Left lobe of liver (tissue), 2 donors: ENCODE measurements at places on chromosomes 2 and 18.
A peak's percentile ranks its signal among the peaks of the same experiment; 100 is the strongest.

- no peak for DNase-seq
These were observed 38.4 kb upstream of the UBXN4 start for GRCh38 chr2:135703300-135703699.

- DNase-seq = no peak
These were observed 29.2 kb upstream of the TEX44 start for GRCh38 chr2:231563378-231563961.

GRCh38 chr2:2187196-2187595 lies 143.9 kb downstream of the MYT1L start:
- DNase-seq = no peak

DNA sequence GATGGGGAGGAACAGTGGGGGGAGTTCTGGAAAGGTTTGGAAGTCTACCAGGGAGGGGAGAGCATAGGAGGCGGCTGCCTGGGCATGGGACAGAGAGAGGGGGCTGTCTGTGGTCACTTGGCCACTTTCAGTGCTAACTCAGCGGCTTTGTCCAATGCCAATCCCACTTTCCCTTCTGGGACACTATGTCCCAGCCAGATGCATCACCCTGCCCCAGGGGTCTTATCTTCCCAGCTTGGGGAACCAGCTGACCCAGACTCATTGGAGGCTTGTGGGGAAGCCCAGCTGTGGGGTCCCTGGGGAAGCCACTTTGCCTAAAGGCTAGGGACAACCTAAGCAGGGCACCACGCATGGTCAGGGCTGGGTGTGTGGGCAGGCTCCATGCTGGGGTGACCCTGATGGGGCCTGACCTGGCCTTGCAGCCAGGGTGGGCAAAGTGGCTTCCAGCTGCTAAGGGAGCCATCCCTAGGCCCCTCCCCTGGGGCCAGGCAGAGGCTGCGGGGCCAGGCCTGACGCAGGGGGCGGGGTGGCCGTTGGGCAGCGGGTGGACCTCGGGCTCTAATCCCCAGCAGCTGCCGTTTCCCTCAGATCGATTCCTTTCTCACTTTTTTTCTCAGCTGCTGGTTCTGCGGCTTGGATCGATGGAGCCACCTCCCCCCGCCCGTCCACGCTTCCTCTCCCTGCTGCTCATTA lies 1.6 kb upstream of the ASIC4 start:
- no peak for DNase-seq

- DNase-seq = no peak
These were observed 500.9 kb upstream of the DSEL start for GRCh38 chr18:68017385-68017784.

DNA sequence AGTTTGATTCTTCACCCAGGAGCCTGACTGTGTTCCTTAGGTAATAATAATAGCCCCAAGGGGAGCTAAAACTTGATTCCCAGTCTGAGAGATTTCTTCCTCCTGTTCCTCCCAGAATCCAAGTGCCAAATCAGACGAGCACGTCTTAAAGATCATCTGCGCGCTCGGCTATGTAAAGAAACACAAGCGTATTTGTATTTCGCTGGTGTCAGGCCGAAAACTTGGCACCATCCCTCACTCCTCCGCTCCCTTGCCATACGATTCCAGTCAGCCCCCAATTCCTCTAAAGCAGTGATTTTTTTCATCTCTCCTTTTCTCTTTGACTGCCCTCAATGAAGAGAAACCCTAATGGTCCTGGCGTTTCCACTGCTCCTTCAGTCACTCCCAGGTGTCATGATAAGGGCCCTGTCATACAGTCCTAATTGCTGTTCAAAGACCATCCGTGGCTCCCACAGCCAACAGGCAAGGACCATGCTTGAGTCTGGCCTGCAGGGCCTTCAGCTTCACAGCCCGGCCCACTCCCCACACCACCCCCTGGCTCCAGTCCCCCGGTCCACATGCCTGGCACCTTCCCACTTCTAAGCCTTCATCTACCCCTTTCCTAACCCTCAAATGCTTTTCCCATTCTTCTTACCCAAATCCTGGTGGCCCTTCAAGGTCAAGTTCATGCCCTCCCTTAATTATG lies 130.8 kb upstream of the ID2 start:
- DNase-seq = peak; percentile 34

GRCh38 chr2:137862651-137863050 lies 101.6 kb upstream of the HNMT start:
- no peak for DNase-seq

DNA sequence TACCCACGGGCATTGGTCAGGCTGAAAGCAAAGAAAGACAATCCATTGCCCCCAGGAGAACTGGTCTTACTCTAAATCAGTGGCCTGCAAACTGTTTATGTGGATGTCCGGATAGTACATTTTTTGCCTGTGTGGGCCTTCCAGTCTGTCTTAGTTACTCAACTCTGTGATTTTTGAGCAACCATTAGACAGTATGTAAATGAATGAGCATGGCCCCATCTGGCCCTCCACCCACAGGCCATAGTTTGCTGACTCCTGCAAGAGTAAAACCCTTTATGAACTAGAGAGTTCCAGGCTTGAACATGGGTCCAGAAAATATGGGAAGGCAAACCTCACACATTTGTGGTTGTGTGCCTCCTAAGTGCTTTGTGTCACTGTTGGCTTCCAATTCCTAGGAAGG lies 55.7 kb upstream of the CYP1B1 start:
- no peak for DNase-seq

DNA sequence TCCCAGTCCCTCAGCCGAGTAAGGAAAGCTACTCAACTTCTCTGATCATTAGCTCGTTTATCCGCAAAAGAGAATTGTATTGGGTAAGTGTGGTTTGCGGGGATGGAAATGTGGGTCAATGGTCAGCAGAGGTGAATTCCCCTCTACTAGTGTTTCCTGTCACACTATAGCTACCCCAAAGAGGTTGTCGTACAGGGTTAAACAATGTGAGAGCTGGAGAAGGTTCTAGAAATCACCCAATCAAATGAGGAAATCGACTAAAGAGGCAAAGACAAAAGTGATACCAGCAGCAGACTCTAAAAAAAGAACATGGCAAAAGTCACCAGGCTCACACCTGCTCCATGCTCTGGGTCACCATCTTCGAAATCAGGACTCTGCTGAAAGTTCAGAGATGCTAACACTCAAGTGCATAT lies 144.7 kb upstream of the ITGA4 start:
- no peak for DNase-seq

DNA sequence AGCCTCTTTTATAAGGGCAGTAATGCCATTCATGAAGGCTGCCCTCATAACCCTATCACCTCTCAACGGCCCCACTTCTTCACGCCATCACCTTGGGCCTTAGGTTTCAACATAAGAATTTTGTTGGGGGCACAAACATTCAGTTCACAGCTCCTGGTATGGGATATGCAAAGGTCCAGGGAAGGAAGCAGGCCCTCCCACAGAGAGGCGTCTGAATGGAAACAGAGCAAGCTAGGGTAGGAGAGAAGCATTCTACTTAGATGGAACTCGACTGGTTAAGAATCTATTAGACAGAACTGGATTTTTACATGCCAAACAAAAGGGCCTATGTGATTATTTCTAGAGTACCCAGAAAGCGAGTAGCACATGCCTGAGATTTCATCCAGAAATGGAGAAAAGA lies 42.8 kb downstream of the PROKR1 start:
- no peak for DNase-seq

DNA sequence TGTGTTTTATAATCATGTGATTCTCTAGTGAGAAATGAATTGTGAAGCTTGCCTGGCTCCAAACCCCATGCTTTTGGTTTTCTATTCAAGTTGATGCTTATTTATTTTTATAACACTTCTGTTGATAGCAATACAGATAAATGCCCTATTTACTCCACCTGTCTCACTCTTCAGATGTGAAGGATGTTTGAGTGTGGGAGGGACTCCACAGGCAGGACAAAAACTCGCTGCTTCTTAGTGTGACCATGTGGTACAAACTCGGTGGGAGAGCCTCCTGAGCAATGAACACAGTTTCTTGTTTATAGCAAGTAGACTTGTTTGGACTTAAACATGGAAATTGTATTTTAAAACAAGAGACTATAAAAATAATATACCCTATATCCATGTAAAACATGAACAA lies 219.7 kb downstream of the GULP1 start:
- DNase-seq = no peak

GRCh38 chr2:222912117-222912516 lies 51.3 kb downstream of the ACSL3 start:
- DNase-seq = no peak

GRCh38 chr2:63841254-63842022 lies at the start of gene UGP2:
Gene UGP2 (plus strand): TSS chr2:63841896. CDS start chr2:63842186, 290 bp downstream.
- peak; percentile 97 for DNase-seq

GRCh38 chr2:233273120-233273519 lies 21.6 kb downstream of the ATG16L1 start:
- no peak for DNase-seq

DNA sequence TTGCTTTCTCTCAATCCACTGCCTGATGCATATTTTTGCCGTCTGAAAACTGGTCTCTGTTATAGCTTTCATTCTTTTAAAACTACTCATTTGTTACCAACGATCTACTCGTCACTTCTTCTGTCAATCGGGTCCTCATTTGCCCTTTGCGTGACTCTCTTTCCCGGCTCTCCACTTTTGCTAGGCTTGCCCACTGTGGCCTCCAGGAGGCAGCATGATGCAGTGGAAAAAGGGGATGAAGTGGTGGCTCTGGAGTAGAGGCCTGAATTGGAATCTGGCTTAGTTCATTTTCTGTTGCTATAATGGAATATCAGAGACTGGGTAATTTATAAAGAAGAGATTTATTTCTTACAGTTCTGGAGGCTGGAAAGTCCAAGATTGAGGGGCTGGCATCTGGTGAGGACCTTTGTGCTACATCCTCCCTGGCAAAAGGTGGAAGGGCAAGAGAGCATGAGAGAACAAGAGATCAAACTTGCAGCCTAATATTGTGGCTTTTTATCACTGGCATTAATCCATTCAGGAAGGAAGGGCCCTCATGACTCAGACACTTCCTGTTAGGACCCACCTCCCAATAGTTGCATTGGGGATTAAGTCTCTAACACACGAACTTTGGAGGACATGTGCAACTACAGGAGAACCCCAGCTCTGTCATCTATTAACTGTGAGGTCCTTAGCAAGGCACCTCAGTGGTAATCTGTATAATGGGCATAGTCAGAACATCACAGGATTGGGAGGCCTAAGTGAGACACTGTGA lies 15.4 kb downstream of the GDF7 start:
- no peak for DNase-seq

DNA sequence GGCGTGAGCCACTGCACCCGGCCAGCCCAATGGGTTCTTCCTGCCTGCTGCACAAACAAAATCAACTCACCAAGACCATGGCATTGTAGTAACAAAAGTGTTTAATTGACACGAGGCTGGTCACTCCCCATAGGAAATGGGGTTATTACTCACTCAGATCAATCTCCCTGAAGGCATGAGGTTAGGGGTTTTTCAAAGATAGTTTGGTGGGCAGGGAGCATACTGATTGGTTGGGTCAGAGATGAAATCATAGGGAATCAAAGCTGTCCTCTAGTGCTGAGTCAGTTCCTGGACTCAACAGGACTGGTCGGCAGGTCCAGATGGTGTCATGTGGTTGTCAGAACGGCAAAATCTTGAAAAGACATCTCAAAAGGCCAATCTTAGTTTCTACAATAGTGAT lies 122.1 kb downstream of the TMEM17 start:
- no peak for DNase-seq

DNA sequence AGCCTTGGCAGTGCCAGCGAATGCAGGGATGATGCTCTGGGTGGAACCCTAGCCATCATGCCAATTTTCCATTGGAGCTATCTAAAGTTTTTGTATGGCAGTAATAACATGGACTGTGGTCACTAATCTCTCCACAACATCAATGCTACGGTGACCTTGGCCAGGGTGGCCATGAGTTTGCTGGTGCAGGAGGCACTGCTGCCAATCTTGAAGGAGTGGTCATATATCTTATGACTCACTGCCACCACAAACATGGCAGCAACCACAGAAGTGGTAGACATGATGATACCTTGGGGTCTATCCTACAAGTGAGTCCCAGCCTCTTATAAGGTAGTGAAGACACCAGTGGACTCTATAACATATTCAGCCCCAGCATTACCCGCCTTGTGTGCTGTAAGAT lies 104.6 kb downstream of the EVA1A start:
- DNase-seq = no peak

GRCh38 chr2:132897111-132897510 lies 227.1 kb upstream of the LYPD1 start:
- no peak for DNase-seq

DNA sequence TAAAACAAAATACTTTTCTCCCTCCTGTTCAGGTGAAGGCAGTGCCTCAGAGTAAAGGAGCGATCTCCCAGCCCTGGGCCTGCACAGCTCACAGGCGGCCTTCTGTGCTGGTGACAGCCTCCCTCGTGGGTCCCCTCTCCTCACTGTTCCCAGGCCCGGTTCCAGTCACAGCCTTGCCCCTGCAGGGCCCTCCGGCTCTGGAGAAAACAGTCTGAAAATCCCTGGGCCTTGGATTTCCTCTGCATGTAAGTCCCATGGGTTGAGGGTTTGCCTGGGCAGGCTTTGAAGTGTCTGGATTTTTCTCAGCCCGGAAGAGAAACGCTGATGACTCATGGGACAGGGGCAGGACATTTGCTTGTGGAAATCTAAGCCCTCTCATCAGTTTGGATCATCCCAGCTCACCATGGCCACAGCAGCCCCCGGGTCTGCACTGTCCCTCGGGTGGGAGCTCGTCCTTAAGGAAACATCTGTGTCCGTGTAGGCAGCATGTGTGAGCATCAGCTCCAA lies 186.1 kb upstream of the RAB12 start:
- no peak for DNase-seq

DNA sequence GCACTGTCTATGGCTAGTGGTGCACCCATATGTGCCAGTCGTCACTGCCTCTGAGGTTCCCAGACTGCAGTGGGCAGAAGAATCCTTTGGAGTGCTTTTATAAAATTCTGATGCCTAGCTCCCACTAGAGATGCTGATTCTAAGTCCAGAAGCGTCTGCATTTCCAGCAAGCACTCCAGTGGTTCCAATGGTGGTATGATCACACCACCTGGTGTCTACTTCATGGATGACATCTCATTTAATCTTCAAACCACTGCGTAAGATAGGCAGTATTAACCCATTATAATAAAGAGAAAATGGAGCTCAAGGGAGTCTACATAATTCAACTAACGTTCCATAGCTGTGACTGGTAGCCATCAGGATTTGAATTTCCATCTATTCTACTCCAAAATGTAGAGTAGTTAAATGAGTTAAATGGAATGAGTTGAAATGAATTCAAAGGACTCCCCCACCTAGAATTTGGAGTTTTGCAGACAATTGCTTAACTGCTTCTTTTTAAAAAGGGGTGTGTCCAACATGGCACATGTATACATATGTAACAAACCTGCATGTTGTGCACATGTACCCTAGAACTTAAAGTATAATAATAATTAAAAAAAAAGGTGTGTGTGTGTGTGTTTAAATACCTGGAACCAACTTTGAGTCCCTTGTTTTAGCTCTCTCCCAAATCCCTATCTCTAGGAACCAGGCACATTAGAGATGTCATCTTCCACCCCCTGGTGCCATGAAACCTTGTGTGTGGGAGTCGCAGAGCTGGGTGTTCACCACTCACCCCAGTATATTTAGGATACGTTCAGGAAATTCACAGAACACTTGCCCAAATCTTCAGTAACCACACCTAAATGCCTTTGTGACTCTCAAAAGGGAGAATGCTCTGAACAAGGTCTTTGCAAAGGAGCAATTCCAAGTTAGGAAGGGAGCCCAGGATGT lies 14.1 kb downstream of the LAMA3 start:
- DNase-seq = no peak
